ENCODE measurements at places on chromosomes 11 and 22. TPM values are rescaled to one million over a fixed set of nuclear protein-coding genes. Genes with fewer than 3 reads are reported as not detected.

GRCh38 chr11:123624974-123625373, 29.4 kb downstream of the SCN3B start:
- no peak for DNase-seq
- peaks cover 5% of the 10 kb centered on the region for H3K27me3 ChIP-seq
- no peak overlapping the region for H3K27ac ChIP-seq
- H3K36me3 ChIP-seq: peaks cover 13% of the 10 kb centered on the region
- no peak overlapping the region for H3K4me3 ChIP-seq

DNA sequence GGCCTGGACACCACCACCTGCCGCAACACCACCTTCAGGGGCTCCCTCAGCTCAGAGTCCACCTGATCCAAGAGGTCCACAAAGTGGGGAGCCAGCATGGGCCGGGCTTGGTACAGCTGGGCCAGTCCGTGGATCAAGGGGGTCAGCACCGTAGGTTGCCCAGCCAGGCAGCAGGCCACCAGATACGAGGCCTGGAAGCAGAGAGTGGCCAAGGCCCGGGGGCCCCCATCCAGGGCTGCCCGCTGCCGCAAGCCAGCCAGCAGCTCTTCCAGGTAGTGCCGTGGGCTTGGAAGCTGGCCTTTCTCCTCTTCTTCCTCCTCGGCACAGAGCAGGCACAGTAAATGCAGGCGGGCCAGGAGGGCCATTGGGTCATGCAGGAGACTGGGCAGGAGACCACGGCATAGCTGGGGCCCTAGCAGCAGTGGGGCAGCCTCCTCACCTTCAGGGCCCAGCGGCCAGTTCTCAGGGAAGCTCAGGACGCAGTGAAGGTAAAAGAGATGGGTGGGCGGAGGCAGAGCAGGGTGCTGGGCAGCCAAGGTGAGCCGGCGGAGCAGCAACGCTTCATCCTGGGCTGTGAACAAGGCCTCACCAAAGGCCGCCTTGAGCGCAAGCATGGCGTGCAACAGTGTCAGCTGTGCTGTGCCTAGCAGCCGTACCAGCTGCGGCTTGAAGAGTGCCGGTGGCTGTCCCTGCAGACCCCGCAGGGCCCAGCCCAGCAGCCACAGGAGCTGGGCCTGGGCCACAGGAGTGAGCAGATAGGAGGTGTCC, 1.7 kb downstream of the AP5B1 start:
- peak; percentile 16 for DNase-seq
- no peak overlapping the region for H3K27ac ChIP-seq
- peaks cover 16% of the 10 kb centered on the region for H3K36me3 ChIP-seq
- peak overlapping the region; percentile 87 for H3K4me3 ChIP-seq

Gene UPK3A
- total RNA-seq: not detected

Gene KRTAP5-1
- total RNA-seq: not detected

GRCh38 chr22:28768701-28769393, 3.6 kb upstream of the CCDC117 start:
- DNase-seq: no peak
- no peak overlapping the region for H3K4me3 ChIP-seq
- H3K36me3 ChIP-seq: peaks cover 6% of the 10 kb centered on the region
- H3K27ac ChIP-seq: no peak overlapping the region
- H3K27me3 ChIP-seq: peaks cover 7% of the 10 kb centered on the region
- H3K4me1 ChIP-seq: peaks cover 8% of the 10 kb centered on the region

DNA sequence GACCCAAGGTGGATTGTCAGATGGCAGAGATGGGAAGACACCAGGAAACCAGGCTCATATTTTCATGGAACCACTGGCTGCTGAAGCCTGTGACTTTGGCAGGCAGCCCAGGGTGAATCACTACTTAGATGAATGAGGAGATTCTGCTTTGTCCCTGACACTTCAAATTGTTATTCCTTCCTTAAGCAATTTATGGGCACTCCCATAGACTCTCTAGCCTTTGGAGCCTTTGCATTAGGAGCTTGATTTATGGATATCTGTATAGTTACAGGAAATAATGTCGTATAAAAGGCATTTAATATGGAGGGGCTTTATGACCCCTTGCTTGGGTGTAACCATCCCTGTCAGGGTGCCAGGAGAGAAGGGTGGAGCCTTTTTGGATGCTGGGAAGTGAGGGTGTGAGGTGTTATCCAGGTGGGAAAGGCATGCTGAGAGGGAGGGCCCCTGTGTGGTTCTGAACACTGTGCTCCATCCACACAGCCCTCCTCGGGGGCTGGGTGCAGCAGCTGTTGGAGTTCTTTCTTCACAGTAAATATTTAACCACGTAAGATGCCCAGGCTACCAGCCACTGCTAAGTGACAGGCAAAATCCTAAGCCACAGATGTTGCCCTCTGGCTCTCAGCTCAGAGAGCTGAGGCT, 35.3 kb downstream of the IL18 start:
- H3K27ac ChIP-seq: no peak overlapping the region
- H3K4me1 ChIP-seq: peaks cover 9% of the 10 kb centered on the region
- no peak for DNase-seq
- H3K4me3 ChIP-seq: no peak overlapping the region

Gene POU2AF2
- not detected for total RNA-seq

Gene SPTBN2
- total RNA-seq: not detected

Gene PATE2
- not detected for total RNA-seq

DNA sequence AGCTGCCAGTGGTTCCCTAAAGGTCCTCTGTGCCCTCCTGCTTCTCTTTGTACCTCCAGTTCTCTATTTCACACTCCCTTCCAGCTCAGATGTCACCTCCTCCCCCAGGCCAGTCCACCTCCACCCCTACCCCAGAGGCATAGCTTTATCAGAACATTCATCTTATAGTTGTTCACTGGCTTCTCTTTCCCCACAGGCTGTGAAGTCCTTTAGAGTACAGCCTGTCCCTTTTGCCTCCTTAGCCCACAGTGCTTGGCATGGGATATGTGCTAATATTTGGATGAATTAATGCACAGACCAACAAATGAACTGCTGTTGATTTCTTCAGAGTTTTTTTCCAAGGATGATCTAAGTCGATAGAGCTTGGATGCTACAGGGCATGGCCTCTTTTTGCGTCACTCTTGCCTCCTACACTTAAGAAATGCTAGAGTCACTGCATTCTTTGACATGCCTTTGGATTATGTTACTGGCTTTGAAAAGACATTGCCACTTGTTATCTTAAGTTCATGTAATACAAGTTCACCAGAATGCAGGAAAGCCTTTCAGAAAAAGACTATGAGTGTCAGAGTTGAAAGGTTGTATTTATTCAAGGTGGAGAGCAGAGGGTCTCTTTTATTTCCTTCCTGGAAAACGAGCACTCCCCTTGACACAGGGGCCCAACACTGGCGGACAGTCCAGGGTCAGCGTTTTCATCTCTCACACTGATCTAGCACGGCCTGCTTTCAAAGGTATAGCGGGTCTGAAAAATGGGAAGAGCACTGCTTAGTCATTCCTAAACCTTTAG, 75.7 kb downstream of the PISD start:
- peaks cover 35% of the 10 kb centered on the region for H3K4me1 ChIP-seq
- DNase-seq: no peak
- H3K4me3 ChIP-seq: no peak overlapping the region
- peaks cover 61% of the 10 kb centered on the region for H3K36me3 ChIP-seq
- H3K27ac ChIP-seq: peak overlapping the region; percentile 54

Gene ARL2
- 69.1 TPM for total RNA-seq

Gene PPP1CA
- total RNA-seq: 429 TPM

DNA sequence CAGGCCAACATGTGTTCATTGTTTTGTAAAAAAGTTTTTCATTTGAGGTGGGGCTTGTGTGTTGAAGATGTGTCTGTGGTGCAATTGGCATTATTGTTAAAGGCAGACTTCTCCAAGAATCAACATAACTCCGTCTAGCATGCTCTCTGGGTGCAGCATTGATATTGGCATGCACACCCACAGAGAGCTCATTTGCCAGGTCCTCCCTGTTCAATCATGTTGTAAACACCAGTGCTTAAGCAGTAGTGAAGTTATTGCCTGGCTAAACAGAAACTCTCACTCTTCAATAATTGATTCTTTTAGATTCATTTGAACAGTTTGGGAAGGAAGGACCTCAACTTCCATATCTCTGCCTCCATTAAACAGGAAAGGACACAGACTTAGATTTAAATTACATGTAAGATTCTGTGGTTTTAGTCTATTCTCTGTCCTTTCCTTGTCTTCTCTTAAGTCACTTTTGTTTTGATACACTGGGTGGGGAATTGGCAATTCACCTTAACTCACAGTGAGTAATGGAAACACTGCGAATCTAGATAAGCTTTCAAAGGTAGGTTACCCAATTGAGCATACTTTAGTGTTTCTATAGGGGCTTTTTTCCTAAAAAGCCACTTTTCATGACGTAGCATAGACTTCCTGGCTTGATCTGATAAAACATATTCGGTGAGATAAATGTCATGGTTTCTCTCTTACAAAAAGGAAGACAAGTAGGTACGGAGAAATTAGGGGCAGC, 30.8 kb upstream of the EXPH5 start:
- no peaks in the 10 kb centered on the region for H3K36me3 ChIP-seq
- peaks cover 8% of the 10 kb centered on the region for H3K4me1 ChIP-seq
- H3K27me3 ChIP-seq: peaks cover 7% of the 10 kb centered on the region
- DNase-seq: no peak

DNA sequence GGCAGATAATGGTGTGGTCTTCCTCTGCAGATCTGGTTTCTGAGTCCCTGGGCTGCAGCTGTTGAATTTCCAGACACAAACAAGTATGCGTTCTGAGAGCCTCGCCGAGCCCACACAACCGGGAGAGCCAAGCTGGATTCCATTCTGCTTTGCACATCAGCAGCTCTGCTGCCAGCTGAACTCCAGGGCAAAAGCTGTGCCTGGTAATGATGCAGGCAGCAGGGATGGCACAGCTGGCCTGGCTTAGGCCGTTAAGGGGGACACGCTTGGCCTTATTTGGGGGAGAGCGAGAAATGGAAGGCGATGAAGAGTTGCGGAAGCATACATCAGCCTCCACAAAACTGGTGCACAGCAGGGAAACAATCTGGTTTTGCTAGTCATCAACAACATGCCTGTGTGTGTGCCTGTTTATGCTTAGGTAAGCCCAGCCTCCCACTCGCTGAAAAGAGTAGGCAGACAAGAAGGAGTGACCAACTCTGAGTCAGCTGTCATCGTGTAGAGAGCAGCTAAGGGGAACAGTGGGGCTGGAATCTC, 25.1 kb downstream of the ADAMTS8 start:
- H3K4me1 ChIP-seq: peaks cover 13% of the 10 kb centered on the region
- H3K27ac ChIP-seq: no peak overlapping the region
- no peak overlapping the region for H3K4me3 ChIP-seq
- no peak for DNase-seq
- no peaks in the 10 kb centered on the region for H3K36me3 ChIP-seq

GRCh38 chr11:20488352-20488751, 100.8 kb downstream of the PRMT3 start:
- H3K4me3 ChIP-seq: no peak overlapping the region
- H3K27me3 ChIP-seq: no peaks in the 10 kb centered on the region

GRCh38 chr11:44916801-44917385, 33.8 kb downstream of the TP53I11 start:
- H3K4me3 ChIP-seq: no peak overlapping the region
- DNase-seq: no peak
- no peaks in the 10 kb centered on the region for H3K36me3 ChIP-seq
- H3K27ac ChIP-seq: no peak overlapping the region
- no peaks in the 10 kb centered on the region for H3K4me1 ChIP-seq
- peaks cover 6% of the 10 kb centered on the region for H3K27me3 ChIP-seq

DNA sequence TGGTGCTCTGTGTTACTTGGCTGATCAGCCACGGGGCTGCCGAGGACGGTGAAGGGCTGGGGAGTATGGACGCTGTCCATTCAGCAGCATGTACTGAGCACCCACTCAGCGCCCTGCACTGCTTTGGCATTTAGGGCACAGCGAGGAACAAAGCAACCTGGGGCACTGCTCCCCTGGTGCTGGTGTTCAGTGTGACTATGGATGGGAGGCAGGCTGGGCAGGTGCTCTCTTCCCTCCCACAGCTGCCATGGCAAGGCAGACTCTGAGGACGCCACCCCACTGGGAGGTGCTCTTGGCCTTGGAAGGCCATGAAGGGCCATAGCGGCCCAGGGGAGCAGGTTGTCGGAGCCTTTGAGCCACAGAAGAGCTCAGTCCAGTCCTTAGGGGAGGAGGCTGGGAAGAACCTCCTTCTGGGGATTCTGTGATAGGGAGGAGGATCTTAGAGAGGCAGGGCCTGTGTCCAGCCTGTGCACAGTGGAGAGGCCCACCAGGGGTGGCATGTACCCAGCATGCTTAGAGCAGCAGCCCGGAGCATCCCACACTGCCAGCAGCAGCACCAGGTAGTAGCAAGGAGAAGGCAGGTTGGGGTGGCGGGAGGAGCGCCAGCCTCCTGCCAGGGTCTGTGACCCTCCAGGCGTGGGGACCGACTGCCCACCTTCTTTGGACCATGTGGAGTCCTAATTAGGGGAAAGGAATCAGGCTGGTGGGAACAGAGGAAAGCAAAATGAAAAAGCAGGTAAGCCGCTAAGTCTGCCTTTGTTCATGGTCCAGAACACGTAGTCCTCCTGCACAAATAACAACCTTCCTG, 141.8 kb downstream of the MPPED1 start:
- H3K4me1 ChIP-seq: no peaks in the 10 kb centered on the region
- no peaks in the 10 kb centered on the region for H3K36me3 ChIP-seq
- no peak overlapping the region for H3K27ac ChIP-seq
- H3K27me3 ChIP-seq: peaks cover 3% of the 10 kb centered on the region
- no peak for DNase-seq

- H3K27me3 ChIP-seq: no peaks in the 10 kb centered on the region
- no peak overlapping the region for H3K4me3 ChIP-seq
- peaks cover 9% of the 10 kb centered on the region for H3K4me1 ChIP-seq
Observed at GRCh38 chr22:27991586-27992293, 72.7 kb upstream of the PITPNB start.

GRCh38 chr11:120432056-120433018, 79.2 kb upstream of the GRIK4 start:
- no peak overlapping the region for H3K4me3 ChIP-seq
- no peak overlapping the region for H3K27ac ChIP-seq
- H3K4me1 ChIP-seq: peaks cover 13% of the 10 kb centered on the region
- H3K36me3 ChIP-seq: no peaks in the 10 kb centered on the region

Gene FAM180B
- total RNA-seq: not detected
